Activated naive CD4-positive, alpha-beta T cell treated with Interleukin-2 at 50 U/mL for 16 hours (primary cell): ENCODE measurements at places on chromosomes 3 and 15.

DNA sequence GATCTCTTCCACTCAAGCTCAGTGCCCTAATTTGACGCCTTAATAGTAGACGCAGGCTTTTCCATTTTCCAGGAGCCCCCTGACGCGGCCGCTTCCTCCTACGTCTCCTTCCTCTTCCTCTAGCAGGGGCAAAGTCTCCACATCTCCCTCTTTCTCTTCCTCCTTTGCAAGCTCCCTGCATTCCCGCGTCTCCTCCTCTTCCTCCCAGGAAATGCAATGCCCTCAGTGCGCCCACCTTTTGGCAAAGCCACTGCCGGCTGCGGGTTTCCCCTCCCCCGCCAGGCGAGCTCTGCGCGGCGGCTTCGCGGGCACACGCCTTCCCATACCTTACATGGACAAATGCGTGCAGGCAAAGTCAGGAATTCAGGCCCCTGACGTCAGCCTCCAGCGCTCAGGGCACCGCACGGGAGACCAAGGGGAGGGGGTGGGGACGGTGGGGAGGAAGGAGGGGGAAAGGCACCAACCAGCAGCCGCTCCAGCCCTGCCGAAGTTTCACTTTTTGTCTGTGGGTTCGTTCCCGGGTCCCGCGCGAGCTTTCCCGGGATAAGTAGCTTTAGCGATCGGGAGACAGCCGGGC, 432 bp upstream of the LPP start:
- no peak for DNase-seq

DNA sequence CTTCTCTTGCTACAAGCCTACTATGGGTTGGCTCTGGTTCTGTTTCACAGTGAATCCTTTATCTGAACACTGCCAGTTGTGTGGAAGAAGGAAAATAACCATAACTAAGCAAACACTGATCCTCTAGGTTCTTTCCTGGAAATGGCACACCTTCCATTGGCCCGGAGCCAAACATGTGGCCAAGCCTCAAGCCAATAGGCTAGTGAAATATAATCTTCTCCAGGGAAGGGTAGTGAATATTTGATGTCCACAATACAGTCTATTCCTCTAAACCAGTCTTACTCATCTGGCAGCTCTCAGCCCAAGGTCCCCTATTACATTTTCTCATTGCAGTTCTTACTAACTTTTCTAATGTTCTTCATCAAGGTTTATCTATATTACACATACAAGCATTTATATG, 921.3 kb downstream of the TUSC7 start:
- DNase-seq: no peak

DNA sequence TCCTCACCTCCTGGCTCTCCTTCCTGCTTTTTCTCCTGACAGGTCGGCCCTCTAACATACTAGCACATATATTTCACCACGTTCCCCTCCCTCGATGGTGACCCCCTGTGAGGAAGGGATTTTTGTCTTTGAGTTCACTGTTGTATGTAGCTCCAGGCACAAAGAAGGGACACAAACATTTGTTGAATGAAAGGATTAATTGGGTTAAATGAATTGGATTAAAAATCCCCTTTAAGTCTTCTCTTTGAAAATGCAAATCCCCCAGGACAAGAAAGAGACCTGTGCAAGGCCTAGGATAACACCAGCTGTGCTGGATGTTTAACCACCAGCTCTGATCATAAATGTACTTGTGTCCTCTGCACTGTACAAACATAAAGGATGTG, 3.3 kb downstream of the CALML4 start:
- no peak for DNase-seq

GRCh38 chr3:123315271-123315595, 113.5 kb downstream of the SEC22A start:
- no peak for DNase-seq

DNA sequence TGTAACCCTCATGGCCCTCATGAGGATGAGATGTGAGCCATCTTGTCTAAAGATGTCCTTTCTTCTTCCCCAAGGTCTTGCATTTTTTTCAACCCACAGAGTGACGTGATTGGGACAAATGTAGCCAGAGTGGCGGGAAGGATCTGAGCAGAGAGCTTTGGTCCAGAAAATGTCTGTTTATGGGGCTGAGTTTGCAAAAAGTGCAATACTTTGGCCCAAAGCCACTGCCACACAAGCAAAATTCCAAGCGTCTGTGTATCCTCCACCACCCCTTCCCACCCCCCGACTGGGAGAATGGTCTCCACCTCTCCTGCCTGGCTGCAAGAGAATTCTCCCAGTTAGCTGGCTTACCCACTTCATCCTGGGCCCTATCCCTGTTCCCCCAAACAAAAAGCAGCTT, 246.9 kb upstream of the LRIG1 start:
- no peak for DNase-seq

- DNase-seq: no peak
Measured at GRCh38 chr15:41480396-41481140, 13.1 kb upstream of the ITPKA start.

GRCh38 chr15:59376733-59377132, 4.1 kb upstream of the MYO1E start:
- no peak for DNase-seq

GRCh38 chr3:131796558-131797198, 238.1 kb downstream of the CPNE4 start:
- DNase-seq: no peak

GRCh38 chr15:55742498-55742926, 440 bp downstream of the PRTG start:
- no peak for DNase-seq

- DNase-seq: no peak
Measured at GRCh38 chr15:63640146-63640545, 43.0 kb downstream of the FBXL22 start.

GRCh38 chr3:184306341-184306972, 7.4 kb downstream of the PSMD2 start:
- DNase-seq: no peak

DNA sequence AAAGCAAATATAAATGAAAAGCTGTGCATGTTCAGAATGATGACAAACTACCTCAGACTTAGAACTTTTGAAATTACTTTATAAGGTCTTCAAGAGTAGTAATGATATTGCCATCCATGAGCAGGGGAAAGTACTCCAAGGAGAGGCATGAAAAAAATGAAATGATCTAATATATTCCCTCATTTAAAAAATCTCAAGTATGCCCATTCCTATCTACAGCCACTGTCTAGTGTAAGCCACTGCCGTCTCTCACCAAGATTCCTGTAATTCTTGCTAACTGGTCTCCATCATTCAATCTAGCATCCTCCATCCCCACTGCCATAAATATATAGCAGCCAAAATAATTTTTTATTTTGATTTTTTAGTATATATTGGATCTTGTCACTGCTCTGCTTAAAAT, 258.8 kb downstream of the PLOD2 start:
- no peak for DNase-seq

- no peak for DNase-seq
Measured at GRCh38 chr15:28182216-28182615, 83.1 kb upstream of the OCA2 start.

- no peak for DNase-seq
Measured at GRCh38 chr3:45109771-45110508, 36.2 kb downstream of the CDCP1 start.
